ENCODE measurements at places on chromosomes 13 and 19.

DNA sequence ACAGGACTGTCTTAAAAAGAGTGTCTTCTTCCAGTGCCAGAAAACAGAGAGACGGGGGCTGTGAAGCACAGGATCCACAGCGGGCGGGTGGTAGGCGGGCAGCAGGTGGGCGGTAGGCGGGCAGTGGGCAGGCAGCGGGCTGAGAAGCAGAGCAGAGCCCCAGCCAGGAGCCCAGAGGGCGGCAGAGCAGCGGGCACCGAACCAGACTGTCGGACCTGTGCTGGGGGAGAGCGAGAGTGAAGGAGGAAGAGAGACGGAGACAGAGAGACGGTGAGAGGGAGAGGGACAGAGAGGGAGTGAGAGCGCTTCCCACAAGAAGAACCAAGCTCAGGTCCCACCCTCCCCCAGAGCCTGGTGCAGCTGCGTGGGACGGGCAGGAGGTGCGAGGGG lies 30.3 kb downstream of the RASA3 start:
- no peak for DNase-seq

DNA sequence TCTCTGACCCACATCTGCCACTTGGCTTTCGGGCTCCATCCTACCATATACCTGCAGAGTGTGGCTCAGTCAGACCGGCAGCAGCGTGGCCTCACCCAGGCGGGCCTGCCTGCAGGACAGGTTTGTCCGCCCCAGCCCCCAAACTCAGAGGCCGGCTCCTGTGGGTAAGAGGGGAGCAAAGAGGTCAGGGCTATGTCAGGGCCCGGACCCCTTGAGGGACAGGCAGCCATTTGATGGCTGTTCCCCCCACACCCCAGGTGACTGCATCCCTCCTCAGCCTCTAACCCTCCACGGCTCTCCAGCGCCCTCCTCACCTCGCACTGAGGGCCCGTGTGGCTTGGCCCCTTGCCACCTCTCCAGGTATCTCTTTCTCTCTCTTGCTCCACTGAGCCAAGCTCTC lies 12.3 kb upstream of the ZBTB32 start:
- DNase-seq, result no peak

- no peak for DNase-seq
Measured at GRCh38 chr19:16938211-16938610, 49.4 kb downstream of the F2RL3 start.

GRCh38 chr19:15289673-15290072 lies 42.7 kb downstream of the BRD4 start:
- no peak for DNase-seq

DNA sequence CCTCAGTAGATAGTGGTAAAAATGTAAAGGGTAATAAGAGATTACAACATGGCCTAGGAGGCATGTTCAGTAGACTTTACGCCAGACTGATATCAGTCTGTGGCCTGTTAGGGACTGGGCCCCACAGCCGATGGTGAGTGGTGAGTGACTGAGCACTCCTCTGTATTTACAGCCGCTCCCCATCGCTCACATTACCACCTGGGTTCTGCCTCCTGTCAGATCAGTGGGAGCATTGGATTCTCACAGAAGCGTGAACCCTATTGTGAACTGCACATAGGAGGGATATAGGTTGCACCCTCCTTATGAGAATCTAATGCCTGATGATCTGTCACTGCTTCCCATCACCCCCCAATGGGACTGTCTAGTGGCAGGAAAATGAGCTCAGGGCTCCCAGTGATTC lies 17.9 kb downstream of the NLRP11 start:
- DNase-seq, result no peak

DNA sequence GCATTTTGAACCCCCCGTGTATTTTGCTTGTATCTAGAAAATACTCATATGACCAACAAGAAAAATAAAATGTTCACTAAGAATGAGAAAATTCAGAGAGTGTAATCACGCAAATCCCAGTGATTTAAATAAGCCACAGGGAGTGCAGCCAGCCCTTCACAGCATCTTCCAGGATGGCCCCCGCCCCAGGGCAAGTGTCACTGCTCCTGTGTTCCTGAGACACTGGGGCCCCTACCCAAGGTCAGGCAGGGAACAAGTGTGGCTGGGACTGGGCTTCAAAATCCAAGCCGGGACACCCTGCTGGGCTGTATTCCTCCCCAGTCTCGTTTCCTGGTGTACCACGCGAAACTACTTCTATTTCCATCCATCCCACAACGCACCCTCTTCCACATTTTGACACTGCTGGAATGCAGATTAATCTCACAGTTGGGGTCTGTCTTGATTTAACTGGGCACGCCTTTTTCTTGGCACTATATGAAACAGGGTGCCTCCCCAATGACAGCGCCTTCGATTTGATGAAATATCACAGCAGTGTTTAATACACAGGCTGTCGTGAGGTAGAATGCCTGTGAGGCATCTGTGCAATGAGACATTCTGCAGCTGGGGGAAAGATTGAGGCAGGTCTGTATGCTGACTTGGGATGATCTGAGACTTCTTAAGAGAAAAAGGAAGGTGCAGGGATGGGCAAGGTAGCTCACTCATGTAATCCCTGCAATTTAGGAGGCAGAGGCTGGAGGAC lies 18.3 kb upstream of the CCNP start:
- no peak for DNase-seq

DNA sequence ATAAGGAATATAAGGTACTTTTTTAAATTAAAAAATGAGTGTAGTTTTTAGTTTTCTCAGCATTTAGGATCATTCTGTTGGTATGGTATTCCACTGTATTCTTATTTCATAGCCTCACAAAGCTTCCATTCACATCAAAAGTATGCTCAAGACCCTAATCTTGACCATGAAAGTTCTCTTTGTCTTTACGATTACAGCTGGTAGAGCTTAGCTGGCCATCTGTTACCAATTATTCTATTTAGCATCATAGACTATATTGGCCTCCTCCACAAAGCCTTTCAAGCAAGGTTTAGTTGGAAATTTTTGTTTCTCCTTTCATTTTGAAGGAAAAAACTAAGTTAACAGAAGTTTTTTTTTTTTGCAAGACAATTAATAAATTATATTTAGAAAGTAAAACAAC lies 245.1 kb downstream of the KCTD12 start:
- DNase-seq, result peak; percentile 46

DNA sequence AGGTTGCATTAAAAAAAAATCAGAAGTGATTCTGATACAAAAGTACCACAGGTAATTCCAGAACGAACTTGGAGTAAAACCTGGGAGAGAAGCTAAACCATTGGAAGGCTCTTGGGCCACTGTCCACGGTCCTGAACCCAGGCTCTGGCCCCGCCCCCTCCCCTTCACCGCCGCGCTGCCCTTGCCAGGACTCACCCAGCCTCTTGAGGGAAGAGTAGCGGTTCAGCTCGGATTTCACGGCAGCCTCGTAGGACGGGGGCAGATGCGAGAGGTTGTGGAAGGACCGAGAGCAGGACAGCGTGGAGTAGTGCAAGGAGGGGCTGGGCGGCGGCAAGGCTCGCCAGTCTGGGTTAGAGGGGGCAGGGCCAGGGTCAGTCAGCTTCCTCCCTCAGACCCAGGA lies 5.7 kb downstream of the SHISA7 start:
- peak; percentile 39 for DNase-seq

DNA sequence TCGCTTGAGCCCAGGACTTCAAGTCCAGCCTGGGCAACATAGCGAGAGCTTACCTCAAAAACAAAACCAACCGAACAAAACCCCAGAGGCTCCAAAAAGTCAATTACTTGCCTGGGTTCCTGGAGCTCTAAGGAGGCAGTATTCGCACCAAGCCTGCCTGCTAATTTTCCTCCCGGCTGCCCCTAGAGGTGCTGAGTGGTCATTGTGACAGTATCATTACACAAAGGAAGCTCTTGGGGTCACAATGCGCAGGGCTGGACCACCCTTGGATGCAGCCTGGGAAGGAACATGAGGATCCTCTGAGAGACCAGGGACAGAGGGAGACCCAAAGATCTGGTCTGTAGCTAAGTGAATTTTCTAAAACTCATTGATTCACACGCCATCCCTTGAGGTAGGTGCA lies 8.5 kb upstream of the PEX11G start:
- DNase-seq, result no peak

DNA sequence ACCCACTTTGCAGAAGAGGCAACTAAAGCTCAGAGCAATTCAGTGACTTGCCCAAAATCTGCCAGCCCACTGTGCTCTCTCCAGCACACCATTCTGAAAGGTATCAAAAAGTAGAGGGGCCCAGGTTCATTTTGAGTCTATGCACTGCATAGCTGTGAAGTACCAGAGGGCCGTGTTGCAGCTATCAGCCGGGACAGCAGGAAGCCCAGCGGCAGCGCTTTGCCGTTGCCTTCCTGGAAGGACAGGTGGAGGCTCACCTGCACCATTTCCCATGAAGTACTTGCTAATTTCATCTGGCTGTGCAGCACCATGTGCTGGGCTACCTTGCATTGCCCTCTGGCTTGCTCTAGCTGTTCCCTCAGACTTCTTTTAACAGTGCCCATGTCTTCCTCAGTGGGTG lies 2.7 kb upstream of the SERPINE3 start:
- DNase-seq, result no peak

DNA sequence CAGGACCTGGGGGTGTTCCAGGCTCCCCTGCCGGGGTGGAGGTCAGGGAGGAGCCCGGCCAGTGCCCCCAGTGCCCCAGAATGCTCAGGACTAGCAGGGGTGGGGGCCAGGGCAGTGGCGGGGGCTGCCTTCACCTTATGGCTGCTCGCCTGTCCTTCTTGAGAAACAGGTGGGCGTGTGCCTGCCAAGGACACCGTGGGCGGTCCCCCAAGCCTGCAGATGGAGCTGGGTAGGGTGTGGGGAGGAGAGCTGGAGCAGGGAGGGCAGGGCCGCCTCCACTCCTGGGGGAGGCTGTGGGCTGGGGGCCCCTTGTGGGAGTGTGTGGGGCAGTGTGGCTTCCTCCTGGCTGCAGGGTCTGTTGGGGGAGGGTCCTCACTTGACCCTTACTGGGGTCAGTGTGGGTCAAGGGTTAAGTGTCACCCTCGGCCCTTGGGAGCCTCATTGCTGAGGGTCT lies 160.1 kb downstream of the KDM4B start:
- DNase-seq, result no peak

Measured in AG10803 (cell line).